ENCODE measurements at places on chromosomes 3 and 15.

DNA sequence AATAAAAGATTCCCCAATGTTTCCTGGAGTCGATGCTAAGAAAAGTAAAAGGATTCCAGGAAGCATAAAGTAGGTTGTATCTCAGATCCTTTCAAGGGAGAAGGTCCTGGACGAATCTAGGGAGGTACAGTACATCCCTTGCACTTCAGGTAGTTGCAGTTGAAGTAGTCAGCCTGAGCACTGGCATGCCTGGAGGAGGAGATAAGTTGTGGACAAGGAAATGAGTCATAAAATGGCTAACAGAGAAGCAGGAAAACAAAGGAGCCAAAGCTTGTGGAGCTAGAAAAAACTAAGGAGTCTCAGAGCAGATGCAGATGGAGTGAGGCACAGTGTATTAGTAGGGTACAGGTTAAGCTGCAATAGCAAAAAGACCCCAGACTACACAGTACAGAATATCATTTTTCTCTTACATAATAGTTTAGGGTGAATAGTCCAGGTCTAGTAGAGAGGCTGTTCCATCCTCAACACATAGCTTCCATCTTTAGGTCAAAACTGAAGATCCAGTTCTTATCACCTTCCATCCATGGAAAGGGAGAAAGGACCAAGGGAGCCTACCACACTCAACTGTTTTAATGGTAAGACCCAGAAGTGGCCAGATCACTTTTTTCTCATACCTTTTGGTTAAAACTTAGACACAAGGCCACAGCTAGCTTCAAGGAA lies 41.3 kb downstream of the COL6A5 start:
- DNase-seq = no peak

DNA sequence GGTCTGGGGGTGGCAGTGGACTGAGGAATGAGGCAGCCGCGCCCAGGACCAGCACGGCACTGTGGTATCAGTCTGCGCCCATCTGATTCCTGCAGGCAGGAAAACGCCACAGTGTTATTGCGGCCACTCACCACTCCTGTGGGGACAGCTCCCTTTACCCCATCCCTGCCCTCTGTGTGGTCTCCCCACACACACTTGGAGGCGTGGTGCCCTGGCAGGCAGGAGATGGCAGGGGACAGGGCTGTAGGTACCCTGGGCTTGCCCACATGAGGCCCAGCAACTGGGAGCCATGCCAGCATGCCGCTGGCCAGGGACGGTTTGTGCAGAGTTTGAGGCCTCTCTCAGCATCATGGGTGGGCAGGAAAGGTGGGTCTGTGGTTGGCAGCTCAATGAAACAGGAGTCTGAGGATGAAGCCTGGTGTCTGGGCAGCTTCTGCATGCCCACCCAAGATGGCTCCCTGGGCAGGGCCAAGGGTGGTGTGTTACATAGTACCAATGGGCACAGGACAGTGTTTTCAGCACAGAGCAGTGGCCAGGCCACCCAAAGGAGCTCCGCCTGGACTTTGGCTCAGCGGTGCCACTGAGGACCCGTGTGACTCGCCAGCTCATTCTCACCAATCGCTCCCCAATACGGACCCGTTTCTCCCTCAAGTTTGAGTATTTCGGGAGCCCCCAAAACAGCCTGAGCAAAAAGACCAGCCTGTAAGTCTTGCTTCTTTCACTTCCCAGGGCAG lies 27.2 kb downstream of the ACAA1 start:
- no peak for DNase-seq

GRCh38 chr3:86168512-86168911 lies 822.4 kb downstream of the VGLL3 start:
- DNase-seq = no peak

- DNase-seq = no peak
Measured at GRCh38 chr3:146921693-146922092, 316.5 kb upstream of the PLSCR5 start.

- DNase-seq = no peak
Measured at GRCh38 chr3:143414571-143415253, 295.1 kb downstream of the CHST2 start.

DNA sequence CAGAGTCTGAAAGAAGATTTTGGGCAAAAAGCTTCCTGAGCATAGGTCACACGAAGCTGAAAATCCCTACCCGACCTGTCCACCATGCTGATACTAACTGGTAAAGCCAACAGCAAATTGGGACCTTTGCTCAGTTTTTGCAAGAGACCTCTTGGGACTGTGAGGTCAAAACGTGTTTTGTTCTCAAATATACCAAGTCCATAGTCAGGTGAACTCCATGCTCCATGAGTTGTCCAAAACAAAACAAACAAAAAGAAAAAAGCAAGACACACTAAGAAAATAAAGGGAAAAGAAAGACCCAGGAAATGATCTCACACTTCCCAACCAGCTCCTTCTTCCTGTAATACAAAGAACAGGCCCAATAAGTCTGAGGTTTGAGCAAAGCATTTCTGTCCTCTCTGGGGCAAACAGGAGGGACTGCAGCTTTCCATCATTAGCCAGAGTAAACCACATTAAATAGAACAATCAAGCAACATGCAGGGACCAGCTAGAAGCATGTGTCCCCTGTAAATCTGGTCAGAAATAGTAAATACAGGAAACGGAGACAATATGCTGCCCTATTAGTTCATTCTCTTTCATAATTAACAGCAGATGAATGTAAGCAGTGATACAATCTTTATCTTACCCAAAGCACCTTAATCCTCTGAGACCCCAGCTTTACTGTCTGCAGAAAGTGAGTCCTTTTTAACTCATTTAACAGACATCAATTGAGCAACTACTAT lies 125.0 kb upstream of the LIPC start:
- no peak for DNase-seq

DNA sequence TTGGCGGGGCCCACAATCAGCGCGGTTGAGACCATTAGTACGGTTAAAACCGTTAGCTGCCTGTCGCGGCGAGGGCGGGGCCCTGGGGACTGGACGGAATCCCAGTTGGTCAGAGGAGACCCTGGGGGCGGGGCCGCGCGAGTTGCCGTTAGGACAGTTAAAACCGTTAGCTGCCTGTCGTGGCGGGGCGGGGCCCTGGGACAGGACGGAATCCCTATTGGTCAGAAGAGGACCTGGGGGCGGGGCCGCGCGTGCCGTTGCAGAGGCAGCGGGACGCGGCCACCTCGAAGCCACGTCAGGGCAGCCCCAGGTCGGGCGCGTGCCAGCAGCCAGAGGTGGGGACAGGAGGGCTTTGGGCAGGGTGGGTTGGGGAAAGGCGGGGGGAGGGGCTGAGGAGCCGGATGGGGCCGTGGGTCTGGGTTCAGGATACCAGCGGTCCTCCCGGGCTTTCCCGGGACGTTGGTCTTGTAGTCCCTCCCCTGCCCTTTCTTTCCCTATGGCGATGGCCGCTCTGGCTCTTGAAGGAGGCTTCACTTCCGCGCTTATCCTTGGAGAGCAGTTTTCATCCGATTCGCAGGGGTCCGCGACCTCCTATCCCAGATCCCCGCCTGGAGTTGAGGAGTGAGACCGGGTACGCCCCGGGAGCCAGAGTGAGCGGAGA lies 28.0 kb downstream of the KLHDC8B start:
- DNase-seq = no peak

DNA sequence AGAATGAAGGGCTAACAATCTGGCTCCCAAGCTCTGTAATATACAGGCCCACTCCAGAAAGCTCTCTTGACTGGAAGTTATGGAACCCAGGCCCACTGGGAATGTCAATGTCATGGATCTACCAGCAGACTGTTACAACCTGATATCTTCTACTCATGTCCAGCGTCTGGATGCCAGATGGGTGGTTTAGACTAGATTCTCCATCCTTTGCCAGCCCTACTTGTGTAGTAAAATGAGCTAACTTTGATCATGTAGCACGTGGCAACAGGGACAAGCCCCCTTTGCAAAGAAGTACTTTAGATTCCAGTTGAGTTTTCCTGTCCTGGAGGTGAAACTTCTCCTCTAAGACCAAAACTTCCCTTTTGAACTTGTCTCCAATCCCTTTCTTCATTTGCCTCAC lies 55.1 kb downstream of the HEG1 start:
- DNase-seq = no peak

DNA sequence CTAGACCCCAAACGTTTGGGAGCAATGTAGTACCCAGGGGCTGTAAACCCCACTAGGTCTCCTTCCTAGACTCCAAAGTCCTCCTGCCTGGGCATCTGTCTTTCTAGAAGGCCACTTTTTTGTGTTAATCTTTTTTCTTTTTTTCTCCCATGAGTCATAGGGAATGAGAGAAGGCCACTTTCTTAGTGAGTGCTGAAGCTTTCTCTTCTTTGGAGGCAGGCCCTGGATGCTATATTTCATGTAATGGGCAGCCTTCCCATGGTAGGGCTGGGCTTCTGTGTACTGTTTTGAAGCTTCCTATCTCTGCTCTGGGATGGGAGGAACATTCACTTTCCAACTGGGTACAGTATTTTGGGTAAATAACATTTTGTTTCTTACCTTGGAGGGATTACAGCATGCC lies 15.2 kb upstream of the RTP2 start:
- DNase-seq = no peak
